ENCODE measurements at places on chromosomes 1 and 21. TPM values are rescaled to one million over a fixed set of nuclear protein-coding genes. Genes with fewer than 3 reads are reported as not detected.

DNA sequence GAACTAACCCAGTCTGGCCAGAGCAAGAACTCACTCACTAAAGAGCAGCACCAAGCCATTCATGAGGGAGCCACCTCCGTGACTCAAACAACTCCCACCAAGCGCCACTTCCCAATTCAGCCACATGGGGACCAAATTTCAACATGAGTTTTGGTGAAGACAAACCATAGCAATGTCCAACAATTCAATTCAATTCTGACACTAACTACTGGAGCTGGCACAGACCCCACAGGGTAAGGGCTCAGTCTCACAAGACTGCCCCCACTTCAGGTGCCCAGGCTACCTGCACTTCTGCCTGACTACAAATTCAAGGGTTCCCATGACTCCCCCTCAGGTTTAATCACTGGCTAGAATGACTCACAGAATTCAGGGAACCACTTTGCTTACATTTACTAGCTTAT lies 48.8 kb upstream of the RAP1A start:
- no peaks in the 10 kb centered on the region for H3K27me3 ChIP-seq
- H3K4me3 ChIP-seq: no peak overlapping the region
- no peak for DNase-seq
- H3K36me3 ChIP-seq: no peaks in the 10 kb centered on the region
- H3K27ac ChIP-seq: no peak overlapping the region

GRCh38 chr1:214463596-214463995 lies 87.8 kb downstream of the PTPN14 start:
- no peak overlapping the region for H3K4me3 ChIP-seq
- H3K36me3 ChIP-seq: no peaks in the 10 kb centered on the region
- no peak for DNase-seq

- no peaks in the 10 kb centered on the region for H3K36me3 ChIP-seq
- no peak overlapping the region for H3K27ac ChIP-seq
- DNase-seq: no peak
- no peak overlapping the region for H3K4me3 ChIP-seq
Observed at GRCh38 chr1:33060579-33061083, 20.3 kb upstream of the AZIN2 start.

- no peaks in the 10 kb centered on the region for H3K4me1 ChIP-seq
- H3K27ac ChIP-seq: no peak overlapping the region
- no peaks in the 10 kb centered on the region for H3K36me3 ChIP-seq
- no peak for DNase-seq
- H3K27me3 ChIP-seq: no peaks in the 10 kb centered on the region
Observed at GRCh38 chr1:240501115-240501514, 110.8 kb downstream of the GREM2 start.

- no peaks in the 10 kb centered on the region for H3K36me3 ChIP-seq
- no peaks in the 10 kb centered on the region for H3K4me1 ChIP-seq
- DNase-seq: peak; percentile 90
- no peak overlapping the region for H3K4me3 ChIP-seq
Observed at GRCh38 chr1:44660176-44660575, 14.1 kb downstream of the TMEM53 start.

AQP10 gene
- total RNA-seq: not detected

DNA sequence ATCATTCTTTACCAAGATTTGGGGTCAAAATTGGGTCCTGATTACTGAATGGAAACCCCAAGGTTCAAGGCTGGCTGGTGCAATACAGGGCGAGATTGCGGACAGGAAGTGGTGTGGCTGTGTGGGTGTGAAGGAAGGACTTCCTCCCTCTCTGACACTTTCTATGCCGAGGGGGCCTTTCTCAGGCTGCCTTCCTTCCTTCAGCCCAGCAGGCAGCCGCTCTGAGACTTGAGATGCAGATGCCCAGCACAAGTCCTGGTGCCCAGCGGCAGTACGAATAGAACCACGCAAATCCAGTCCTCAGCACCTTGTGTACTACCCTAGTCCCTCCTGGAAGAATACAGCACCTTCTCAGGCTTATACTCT lies 16.3 kb downstream of the BATF3 start:
- H3K27me3 ChIP-seq: no peaks in the 10 kb centered on the region
- no peaks in the 10 kb centered on the region for H3K36me3 ChIP-seq
- no peak overlapping the region for H3K27ac ChIP-seq
- no peak overlapping the region for H3K4me3 ChIP-seq

GRCh38 chr1:219367496-219367895 lies 193.8 kb downstream of the LYPLAL1 start:
- H3K4me1 ChIP-seq: no peaks in the 10 kb centered on the region
- DNase-seq: no peak
- H3K36me3 ChIP-seq: no peaks in the 10 kb centered on the region
- no peaks in the 10 kb centered on the region for H3K27me3 ChIP-seq
- no peak overlapping the region for H3K4me3 ChIP-seq

- H3K27me3 ChIP-seq: no peaks in the 10 kb centered on the region
- H3K36me3 ChIP-seq: no peaks in the 10 kb centered on the region
- no peak overlapping the region for H3K27ac ChIP-seq
- no peaks in the 10 kb centered on the region for H3K4me1 ChIP-seq
Observed at GRCh38 chr1:154533952-154534844, 24.3 kb downstream of the UBE2Q1 start.

PRDM16 gene
- 11.0 TPM for total RNA-seq

DNA sequence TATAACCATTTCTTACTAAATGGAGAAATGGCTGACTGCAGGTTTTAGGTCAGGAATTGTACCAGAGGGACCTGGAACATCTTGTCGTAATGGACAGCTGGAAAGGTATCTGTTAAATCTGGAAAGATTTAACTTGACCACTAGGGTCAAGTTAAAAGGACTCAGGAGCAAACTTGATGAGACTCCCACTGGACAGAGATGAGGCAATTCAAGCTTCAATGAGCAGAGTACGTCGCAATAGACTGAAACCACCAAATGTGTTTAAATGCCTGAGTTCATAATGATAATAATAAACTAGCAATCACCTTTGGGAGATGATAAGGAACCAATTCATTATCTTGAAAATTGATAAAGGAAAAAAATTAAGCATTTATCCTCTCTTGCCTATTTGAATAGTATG lies 8.7 kb downstream of the IFNLR1 start:
- no peak for DNase-seq
- H3K27me3 ChIP-seq: no peaks in the 10 kb centered on the region
- peaks cover 18% of the 10 kb centered on the region for H3K4me1 ChIP-seq
- H3K27ac ChIP-seq: no peak overlapping the region
- no peak overlapping the region for H3K4me3 ChIP-seq

GRCh38 chr1:15618077-15618654 lies 908 bp downstream of the DDI2 start:
- no peaks in the 10 kb centered on the region for H3K36me3 ChIP-seq
- H3K27me3 ChIP-seq: no peaks in the 10 kb centered on the region
- DNase-seq: no peak
- peaks cover 48% of the 10 kb centered on the region for H3K4me1 ChIP-seq

ACTL8 gene
- total RNA-seq: not detected

DNA sequence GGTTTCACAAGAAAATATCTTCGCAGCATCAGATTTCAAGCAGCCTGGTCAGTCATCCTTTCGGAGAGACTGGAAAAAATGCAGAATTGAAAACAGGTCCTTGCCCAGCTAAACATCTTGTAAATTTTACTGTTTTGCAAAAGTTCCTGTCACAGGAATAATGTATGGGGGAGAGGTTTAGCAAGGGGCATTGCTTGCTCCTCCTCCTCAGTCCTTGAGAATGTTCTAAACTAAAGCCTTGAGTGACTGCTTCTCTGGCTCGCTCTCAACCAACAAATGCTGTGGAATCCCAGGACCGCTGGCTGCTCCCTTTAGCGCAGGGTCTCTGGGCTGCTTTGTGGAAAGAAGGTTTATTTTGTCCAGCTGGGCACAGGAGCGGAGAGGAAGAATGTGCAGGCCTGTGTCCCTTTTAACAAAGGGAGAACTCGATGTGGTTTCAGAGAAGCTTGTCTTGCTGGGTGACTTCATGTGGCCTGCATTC lies 33.6 kb upstream of the FHAD1 start:
- H3K36me3 ChIP-seq: no peaks in the 10 kb centered on the region
- H3K4me3 ChIP-seq: no peak overlapping the region
- DNase-seq: no peak
- peaks cover 32% of the 10 kb centered on the region for H3K4me1 ChIP-seq

DNA sequence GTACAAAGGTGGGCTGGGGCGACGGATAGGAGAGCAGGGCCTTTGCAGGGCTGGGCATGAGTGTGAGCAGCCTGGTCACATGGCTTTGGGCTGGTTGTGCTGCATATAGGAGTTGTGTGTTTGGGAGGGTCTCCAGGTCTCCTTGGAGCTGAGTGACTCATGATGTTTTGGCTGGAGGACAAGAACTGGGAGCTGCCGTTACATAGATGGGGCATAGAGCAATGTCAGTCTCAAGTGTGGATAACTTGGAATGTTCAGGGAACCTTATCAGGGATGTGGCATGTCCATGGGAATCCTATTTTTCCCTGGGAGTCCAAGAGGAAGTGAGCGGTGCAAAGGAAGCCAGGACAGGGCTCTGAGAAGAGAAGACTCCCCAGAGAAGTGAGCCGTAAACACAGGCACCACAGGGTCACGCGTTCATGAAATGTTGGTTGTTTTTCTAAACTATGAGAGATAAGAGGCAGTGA lies 136.4 kb upstream of the KCNE2 start:
- H3K36me3 ChIP-seq: no peaks in the 10 kb centered on the region
- H3K27ac ChIP-seq: no peak overlapping the region
- DNase-seq: no peak
- H3K27me3 ChIP-seq: no peaks in the 10 kb centered on the region
- H3K4me3 ChIP-seq: no peak overlapping the region

LMX1A gene
- not detected for total RNA-seq

DNA sequence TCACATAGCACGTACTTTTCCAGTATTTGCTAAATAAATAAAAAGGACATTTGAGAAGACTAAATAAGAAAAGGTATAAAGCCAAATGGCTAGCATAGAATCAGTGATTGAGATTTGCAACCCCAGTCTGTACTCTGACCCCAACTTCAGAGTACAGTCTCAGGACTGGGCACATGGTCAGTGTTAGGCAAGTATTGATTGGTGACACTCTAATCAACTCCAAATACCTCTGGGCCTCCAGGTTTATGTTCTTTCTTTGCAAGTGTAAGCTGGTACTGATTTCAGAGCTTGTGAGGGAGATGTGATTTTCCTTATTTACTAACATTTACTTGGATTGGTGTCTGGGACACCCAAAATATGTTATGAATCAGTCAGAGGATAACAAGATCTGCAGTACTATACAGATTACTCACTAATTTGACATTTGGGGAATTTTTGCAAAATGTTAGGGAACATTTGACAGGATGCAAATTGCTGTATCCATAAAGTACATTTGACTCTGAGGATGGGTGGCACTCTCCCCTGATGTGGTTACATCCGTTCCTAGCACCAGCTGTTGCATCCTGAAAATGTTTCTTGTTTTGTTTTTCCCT lies 34.2 kb downstream of the LMO4 start:
- no peaks in the 10 kb centered on the region for H3K36me3 ChIP-seq
- H3K27me3 ChIP-seq: no peaks in the 10 kb centered on the region
- no peaks in the 10 kb centered on the region for H3K4me1 ChIP-seq
- H3K4me3 ChIP-seq: no peak overlapping the region

GRCh38 chr1:112956544-112957132 lies 642 bp upstream of the SLC16A1 start:
- peak; percentile 61 for DNase-seq
- no peaks in the 10 kb centered on the region for H3K36me3 ChIP-seq
- peak overlapping the region; percentile 54 for H3K4me3 ChIP-seq
- H3K27me3 ChIP-seq: no peaks in the 10 kb centered on the region
- H3K27ac ChIP-seq: peak overlapping the region; percentile 76

GRCh38 chr1:16913181-16913832 lies 8.4 kb upstream of the CROCC start:
- peak; percentile 54 for DNase-seq
- no peak overlapping the region for H3K27ac ChIP-seq
- H3K4me3 ChIP-seq: peak overlapping the region; percentile 95
- H3K4me1 ChIP-seq: peaks cover 3% of the 10 kb centered on the region

LCE3E gene
- not detected for total RNA-seq

GRCh38 chr1:2345297-2346075 lies 45.9 kb downstream of the MORN1 start:
- DNase-seq: no peak
- H3K4me3 ChIP-seq: no peak overlapping the region

GGPS1 gene
- 8.9 TPM for total RNA-seq

HLCS gene
- 13.1 TPM for total RNA-seq

DNA sequence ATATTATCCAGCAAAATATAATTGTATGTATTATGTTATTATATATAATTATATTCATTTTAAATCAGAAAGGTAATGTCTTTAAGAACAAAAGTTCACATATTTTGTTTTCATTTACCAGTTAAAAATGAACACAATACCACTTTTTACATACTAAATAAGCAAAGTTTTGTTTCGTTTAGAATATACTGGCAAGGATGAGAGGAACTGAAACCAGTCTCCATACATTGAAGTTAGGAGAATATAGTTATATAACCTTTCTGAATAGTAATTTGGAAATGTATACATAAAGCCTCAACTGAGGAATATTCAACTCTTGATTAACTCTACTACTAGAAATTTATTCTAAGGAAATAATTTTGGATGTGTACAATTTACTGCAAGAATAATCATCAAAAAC lies 110.5 kb downstream of the ZNF644 start:
- DNase-seq: no peak
- H3K27me3 ChIP-seq: no peaks in the 10 kb centered on the region
- no peaks in the 10 kb centered on the region for H3K36me3 ChIP-seq
- H3K4me3 ChIP-seq: no peak overlapping the region
- H3K27ac ChIP-seq: no peak overlapping the region

DNA sequence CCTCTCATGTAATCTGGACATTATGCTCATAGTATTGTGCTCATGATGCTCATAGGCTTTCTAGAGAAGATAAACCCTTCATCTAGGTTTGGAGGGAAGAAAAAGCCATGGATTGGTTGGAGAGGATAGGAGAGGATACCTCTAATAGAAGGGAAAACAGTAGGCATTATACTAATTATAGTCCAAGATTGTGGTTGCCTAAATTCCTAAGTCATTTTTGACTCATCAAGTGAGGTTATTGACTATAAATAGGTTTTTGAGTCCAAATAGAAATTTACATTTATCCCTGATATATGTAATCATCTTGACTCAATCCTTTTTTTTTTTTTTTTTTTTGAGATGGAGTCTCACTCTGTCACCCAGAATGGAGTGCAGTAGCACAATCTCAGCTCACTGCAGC lies 5.0 kb downstream of the SYT11 start:
- H3K4me3 ChIP-seq: no peak overlapping the region
- H3K27ac ChIP-seq: no peak overlapping the region
- H3K27me3 ChIP-seq: no peaks in the 10 kb centered on the region
- DNase-seq: no peak
- H3K4me1 ChIP-seq: no peaks in the 10 kb centered on the region

DNA sequence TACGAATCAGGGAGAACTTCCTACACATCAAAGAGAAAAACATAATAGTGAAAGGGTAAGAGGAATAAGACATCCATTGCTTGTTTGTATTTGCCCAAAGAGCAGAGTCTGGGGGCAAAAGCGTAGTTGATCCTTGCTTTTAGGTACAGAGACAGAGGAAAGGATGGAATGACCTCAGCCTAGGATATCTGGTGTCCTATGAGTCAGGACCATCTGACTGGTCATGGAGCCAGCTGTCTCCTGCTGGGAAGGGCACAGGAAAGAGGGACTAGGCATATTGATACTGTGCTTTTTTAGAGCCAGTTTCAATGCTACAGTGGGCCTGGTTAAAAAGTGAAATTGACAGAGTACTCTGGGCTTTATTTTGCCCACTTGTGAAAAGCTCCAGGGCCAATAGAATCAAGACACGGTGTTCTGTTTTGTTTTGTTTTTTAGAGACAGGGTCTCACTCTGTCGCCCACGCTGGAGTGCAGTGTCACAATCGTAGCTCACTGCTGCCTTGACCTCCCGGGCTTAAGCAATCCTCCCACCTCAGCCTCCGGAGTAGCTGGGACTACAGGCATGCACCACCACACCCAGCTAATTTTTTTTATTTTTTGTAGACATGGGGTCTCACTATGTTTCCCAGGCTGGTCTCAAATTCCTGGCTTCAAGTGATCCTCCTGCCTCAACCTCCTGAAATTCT lies 3.2 kb downstream of the PLEKHO1 start:
- no peak overlapping the region for H3K27ac ChIP-seq
- no peaks in the 10 kb centered on the region for H3K36me3 ChIP-seq
- H3K4me3 ChIP-seq: no peak overlapping the region
- H3K27me3 ChIP-seq: no peaks in the 10 kb centered on the region
